ENCODE measurements at places on chromosomes 11 and 22. TPM values are rescaled to one million over a fixed set of nuclear protein-coding genes. Genes with fewer than 3 reads are reported as not detected.

EXT2 gene
- total RNA-seq, result 116 TPM

RAPSN gene
- 0.33 TPM for total RNA-seq

CSTPP1 gene
- 37.7 TPM for total RNA-seq

SLC22A9 gene
- total RNA-seq, result not detected

NLRP6 gene
- not detected for total RNA-seq

CNTN5 gene
- not detected for total RNA-seq

PLCB3 gene
- 47.2 TPM for total RNA-seq

ARHGAP8 gene
- 0.51 TPM for total RNA-seq

CYTH4 gene
- total RNA-seq, result not detected

SLC22A8 gene
- not detected for total RNA-seq

SPA17 gene
- 3.2 TPM for total RNA-seq

FZD4 gene
- 6.5 TPM for total RNA-seq

ENTHD1 gene
- not detected for total RNA-seq

TMEM25 gene
- total RNA-seq, result 23.3 TPM

GRCh38 chr11:125886997-125887372, 483 bp upstream of the HYLS1 start:
- no peak for DNase-seq
- H3K27me3 ChIP-seq, result peaks cover 2% of the 10 kb centered on the region
- peak overlapping the region; percentile 76 for H3K4me3 ChIP-seq
- H3K4me1 ChIP-seq, result peaks cover 26% of the 10 kb centered on the region
- no peaks in the 10 kb centered on the region for H3K36me3 ChIP-seq
- H3K27ac ChIP-seq, result peak overlapping the region; percentile 61

GRCh38 chr11:58334708-58335107, 24.2 kb downstream of the OR5B17 start:
- H3K27ac ChIP-seq, result peak overlapping the region; percentile 49
- no peak overlapping the region for H3K4me3 ChIP-seq
- H3K36me3 ChIP-seq, result peaks cover 5% of the 10 kb centered on the region
- H3K27me3 ChIP-seq, result no peaks in the 10 kb centered on the region

DNA sequence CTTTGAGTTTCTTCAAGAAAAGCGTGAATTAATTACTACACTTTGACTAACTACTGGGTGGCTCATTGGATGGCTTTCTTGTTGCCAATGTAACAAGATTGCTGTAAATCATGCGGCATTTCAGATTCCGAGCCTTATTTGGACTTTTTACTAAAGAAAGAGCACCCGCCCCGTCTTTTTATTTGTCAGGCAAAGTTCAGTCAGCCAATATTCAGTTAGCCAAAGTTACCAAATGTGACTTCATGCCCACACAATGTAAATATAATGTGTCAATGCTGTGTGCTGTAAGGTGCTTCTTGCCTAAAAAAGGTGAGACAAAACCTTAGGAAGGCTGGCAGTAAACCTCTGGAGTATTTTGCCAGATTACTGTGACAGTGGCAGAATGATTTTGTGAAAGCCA, 14.8 kb downstream of the FLI1 start:
- H3K27me3 ChIP-seq, result no peaks in the 10 kb centered on the region
- peaks cover 40% of the 10 kb centered on the region for H3K4me1 ChIP-seq
- H3K36me3 ChIP-seq, result peaks cover 1% of the 10 kb centered on the region

DNA sequence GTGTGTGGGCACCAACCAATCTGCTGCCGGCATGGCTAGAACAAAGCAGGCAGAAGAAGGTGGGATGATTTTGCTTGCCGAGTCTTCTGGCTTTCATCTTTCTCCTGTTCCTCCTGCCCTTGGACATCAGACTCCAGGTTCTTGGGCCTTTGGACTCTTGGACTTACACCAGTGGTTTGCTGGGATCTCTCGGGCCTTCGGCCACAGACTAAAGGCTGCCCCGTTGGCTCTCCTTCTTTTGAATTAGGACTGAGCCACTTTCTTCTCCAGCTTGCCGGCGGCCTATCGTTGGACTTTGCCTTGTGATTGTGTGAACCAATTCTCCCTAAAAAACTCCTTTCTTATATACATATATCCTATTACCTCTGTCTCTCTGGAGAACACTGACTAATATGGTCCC, 128.1 kb upstream of the TEAD1 start:
- no peak overlapping the region for H3K4me3 ChIP-seq
- DNase-seq, result no peak
- H3K4me1 ChIP-seq, result peaks cover 39% of the 10 kb centered on the region
- no peaks in the 10 kb centered on the region for H3K36me3 ChIP-seq
- no peaks in the 10 kb centered on the region for H3K27me3 ChIP-seq

GRCh38 chr11:112162761-112163546, 940 bp downstream of the IL18 start:
- peak overlapping the region; percentile 47 for H3K4me3 ChIP-seq
- H3K4me1 ChIP-seq, result peaks cover 36% of the 10 kb centered on the region
- no peaks in the 10 kb centered on the region for H3K36me3 ChIP-seq

- no peaks in the 10 kb centered on the region for H3K4me1 ChIP-seq
- no peaks in the 10 kb centered on the region for H3K27me3 ChIP-seq
- no peaks in the 10 kb centered on the region for H3K36me3 ChIP-seq
- H3K4me3 ChIP-seq, result no peak overlapping the region
These were observed 65.5 kb upstream of the TTC12 start for GRCh38 chr11:113248702-113249490.

GRCh38 chr22:26041931-26042330, 127.3 kb upstream of the SEZ6L start:
- no peak for DNase-seq
- H3K36me3 ChIP-seq, result no peaks in the 10 kb centered on the region
- H3K4me1 ChIP-seq, result no peaks in the 10 kb centered on the region
- no peaks in the 10 kb centered on the region for H3K27me3 ChIP-seq

DNA sequence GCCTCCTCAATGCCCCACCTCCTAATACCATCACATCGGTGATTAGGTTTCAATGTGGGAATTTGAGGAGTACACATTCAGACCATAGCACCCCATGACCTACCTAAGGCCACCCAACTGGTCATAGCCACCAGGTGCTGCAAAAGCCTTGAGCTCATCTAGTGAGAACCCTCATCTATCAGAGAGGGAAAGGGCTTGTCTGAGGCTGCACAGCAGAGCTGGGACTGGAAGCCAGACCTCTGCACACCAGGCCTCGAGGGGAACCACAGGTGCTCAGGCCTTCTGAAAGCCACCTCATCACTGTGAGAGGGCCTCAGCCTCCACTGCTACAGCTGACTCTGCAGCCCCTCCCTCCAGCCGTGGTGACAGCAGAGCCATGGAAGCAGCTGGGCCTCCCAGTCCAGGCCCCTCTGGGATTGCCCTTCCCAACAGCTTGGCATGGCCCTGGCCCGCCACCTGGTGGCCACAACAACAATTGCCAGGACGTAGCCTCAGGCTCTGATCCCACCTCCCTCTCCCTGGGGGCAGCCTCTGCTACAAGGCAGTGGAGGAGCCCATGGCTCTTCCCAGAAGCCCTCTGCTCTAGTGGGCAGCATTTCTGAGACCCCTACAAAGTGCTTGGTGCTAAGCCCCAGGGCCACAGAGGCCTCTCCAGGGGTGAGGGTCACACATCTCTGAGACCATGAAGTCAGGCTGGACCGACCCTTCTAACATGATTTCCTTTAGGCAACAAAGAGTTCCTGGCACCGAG, 41.0 kb upstream of the PRDM11 start:
- H3K27ac ChIP-seq, result no peak overlapping the region
- no peaks in the 10 kb centered on the region for H3K36me3 ChIP-seq
- peaks cover 10% of the 10 kb centered on the region for H3K27me3 ChIP-seq
